ENCODE measurements at places on chromosomes 4 and X.

GRCh38 chr4:126137782-126138170, 823.0 kb downstream of the FAT4 start:
- no peak for DNase-seq

DNA sequence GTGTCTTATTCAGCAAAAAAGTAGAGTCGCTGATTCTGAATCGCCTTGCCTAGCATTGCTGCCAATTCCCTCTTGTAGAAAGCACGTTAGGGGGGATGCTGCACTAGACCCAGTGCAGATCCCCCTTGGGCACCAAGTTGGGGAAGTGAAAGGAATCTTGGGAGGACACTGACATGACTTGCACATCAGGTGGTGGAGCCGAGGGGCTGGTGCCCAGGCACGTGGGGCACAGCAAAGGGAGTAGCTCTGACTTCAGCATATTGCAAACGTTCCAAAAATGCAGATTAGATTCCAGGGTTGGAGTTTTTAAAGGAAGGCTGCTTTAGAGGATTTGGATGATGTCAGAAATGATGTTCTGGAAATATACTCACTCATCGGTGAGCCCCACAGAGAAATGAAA, 47.4 kb upstream of the GPM6B start:
- DNase-seq = no peak

- no peak for DNase-seq
Measured at GRCh38 chr4:188106454-188106853, 2.9 kb downstream of the TRIML2 start.

GRCh38 chr4:89296896-89297295, 10.7 kb downstream of the GPRIN3 start:
- DNase-seq = no peak

DNA sequence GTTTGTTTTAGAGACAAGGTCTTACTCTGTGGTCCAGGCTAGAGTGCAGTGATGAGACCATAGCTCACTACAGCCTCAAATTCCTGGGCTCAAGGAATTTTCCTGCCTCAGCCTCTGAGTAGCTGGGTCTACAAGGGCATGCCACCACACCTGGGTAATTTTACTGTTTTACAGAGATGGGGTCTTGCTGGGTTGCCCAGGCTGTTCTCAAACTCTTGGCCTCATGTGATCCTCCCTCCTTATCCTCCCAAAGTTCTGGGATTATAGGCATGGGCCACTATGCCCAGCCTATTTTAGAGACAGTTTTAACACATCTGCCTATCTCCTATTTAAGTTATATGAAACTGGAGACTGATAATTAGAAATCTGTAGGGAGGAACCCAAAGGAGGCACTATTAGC, 53.8 kb downstream of the SPRY1 start:
- no peak for DNase-seq

GRCh38 chrX:53456254-53456653, 22.1 kb upstream of the HSD17B10 start:
- no peak for DNase-seq

All from activated T-helper 1 cell treated with anti-CD3 and anti-CD28 coated beads, Interleukin-2, amount 50 U/mL, for 16 hours (primary cell).